ENCODE measurements at places on chromosomes 11 and 22.

DNA sequence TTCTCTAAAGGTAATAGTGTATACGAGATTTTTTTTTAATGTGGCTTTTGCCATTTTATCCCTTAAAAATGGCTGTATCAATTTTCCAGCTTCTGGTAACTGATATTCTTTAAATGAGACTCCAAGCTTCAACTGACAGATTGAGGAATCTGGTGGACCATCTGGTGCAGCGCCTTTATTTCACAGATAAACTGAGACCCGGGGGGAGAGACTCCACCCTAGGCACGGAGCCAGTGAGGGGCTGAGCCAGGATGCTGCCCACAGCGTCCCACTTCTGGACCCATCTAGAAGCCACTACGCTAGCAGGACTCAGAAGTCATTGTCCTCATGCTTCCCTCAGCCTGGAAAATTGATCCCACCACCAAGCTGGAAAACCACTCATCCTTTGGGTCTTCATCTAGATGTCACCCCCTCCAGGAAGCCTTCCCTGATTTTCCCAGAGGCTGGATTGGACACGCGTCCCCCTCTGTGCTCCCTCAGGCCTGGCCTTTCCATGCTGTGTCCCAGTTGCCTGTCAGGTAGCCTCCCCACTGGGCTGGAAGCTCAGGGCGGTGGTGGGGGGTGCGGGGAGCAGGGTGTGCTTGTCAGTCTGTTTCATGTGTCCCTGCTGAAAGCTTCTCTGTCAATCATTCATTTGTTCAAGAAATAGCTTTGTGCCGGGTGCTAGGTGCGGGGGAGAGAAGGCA is 12.3 kb upstream of the CD5 start:
- no peak for DNase-seq

- DNase-seq = no peak
Measured at GRCh38 chr11:46039990-46040389, 81.3 kb downstream of the PHF21A start.

GRCh38 chr11:107116358-107116757 is 98.1 kb upstream of the GUCY1A2 start:
- no peak for DNase-seq

- no peak for DNase-seq
Measured at GRCh38 chr11:96331699-96332116, 11.3 kb downstream of the MAML2 start.

DNA sequence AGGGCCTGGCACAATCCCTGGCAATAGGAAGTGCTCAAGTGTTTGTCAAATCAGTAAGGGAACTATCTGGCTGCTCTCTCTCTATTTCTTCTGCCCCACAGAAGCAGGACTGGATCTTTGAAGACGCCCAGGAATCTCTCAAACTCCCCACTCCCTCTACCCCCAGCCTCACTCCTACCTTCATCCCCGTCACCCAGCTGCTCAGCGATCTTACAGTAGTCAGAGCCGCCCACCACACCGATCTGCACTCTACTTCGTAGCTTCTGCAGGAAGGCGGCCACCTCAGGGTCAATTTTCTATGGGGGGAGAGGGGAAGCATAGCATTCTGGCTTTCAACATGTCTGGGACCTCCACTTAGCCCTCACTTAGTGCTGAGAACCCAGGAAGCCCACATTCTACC is 3.7 kb downstream of the PMM1 start:
- DNase-seq = no peak

DNA sequence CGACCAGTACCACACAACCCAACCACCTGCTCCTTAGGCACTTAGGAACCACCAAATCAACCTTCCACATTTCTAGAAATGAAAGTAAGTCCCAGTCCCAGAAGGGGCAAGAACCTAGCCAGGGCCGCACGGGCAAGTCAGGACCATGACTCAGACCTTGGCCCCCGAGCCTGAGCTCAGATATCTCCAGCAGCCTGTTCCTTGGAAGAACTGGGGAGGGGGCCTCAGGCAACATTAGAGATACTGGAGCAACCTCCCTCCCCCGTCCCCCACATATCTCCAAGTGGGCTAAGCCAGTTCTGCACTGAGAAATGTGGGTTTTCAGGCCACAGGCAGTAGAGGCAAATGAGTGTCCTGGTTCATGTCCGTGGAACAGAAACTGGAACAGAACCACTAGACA is 7.7 kb downstream of the ARAP1 start:
- DNase-seq = no peak

DNA sequence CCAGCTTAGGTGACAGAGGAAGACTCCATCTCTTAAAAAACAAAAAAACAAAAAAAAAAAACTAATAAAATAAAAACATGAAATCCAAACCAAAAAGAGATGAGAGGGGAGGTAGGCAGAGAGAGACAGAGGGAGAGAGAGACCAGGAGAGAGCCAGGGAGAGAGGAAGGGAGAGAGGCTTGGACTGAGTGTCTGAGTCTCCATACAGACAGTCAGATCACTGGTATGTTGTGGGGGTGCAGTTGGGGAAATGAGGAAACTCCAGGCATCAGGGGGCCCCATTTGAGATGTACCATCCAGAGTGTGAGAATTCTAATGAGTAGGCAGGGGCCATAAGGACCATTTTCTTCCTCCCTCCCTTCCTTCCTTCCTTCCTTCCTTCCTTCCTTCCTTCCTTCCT is 53.1 kb upstream of the SEPTIN5 start:
- DNase-seq = no peak

DNA sequence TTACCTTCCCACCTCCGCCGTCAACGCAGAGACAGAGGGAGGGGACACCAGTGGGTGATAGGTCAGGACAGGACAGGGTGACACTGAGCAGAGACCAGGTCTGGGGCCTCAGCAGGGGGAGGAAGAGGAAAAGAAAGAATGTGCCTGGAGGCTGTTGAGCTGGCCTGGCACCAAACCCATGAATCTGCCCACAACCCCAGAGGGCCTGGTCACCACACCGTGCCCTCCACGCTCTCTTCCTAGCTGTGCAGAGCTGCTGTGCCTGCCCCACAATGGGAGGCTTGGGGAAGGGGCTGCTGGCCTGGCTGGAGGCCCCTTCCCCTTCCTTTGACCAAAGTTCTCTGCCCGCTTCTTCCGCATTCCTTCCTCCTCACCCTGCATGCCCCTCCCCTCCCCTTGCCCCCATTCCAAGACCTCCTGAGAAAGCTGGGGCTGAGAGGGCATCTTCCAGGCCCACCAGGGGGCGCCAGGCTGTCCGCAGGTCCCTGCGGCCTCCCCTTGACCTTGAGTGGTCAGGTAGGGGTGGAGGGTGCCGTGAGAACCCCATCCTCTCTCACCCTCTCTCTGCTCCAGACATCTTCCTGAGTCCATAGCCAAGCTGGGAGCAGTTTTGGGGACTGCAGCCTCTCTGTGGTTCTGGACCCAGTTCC is 11.0 kb upstream of the CACNA1I start:
- no peak for DNase-seq

DNA sequence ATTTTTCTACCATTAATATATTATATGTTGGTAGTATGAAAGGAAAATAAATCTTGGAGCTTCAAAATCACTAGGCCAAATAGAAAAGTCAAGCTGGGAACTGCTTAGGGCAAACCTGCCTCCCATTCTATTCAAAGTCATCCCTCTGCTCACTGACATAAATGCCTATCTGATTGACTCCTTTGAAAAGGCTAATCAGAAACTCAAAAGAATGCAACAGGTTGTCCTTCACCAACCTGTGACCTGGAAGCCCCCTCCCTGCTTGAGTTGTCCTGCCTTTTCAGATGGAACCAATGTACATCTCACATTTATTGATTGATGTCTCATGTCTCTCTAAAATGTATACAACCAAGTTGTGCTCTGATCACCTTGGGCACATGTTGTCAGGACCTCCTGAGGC is 3.2 kb upstream of the TRIM34 start:
- no peak for DNase-seq

DNA sequence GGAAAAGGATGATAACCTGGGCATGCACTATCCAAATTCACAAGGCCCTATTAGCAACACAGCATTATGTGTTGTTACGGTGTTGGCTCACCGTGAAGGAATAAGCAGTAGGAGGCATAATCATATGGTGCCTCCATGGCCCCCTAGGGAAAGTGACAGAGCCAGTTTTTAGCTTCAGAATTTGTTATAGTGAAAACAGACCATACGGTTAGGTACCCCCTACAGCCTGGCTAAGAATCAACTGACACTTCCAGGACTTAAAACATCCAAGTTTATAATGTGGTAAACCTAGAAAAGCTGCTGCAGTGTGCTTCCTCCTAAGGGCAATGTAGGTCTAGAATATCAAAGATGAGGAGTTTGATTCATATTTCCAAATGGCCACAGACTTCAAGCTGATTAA is 30.4 kb downstream of the KIF18A start:
- no peak for DNase-seq

DNA sequence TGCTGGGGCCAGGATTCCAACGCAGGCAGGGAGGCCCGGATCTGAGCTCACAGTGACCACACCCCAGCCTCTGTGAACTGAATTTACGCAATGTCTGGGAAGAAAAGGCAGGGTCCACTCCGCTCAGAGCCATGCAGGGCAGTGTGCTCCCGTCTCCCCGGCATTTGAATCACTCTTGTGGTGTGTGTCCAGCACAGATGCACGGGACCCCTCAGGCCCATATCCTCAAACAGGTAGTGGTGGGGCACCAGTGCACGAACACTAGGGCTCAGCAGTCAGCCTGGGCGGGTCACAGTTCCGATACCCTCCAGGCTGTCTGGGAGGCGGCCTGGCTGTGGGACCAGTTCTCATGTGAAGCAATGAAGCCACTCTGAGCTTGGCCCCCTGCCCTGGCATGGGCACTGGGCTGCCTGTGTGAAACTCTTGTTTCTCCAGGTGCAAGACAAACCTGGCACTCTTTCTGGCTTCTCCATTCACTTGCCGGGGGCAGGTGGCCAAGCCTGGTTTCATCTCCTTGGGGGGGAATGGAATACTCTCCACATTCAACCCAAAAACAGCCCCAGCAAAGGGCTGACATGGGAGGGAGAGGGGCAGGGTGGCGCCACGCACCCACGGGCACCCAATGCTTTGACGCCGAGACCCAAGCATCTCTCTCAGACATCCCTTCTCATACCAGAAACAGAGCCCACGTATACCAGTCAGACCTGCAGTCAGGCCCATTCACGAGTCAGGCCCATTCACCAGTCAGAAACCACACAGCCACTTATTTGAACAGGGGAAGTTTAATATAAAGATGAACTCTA is 14.3 kb downstream of the DHCR7 start:
- DNase-seq = no peak

GRCh38 chr22:47047321-47048122 is 285.1 kb downstream of the TBC1D22A start:
- no peak for DNase-seq

GRCh38 chr11:11615086-11615485 is 6.7 kb downstream of the GALNT18 start:
- no peak for DNase-seq
